ENCODE measurements at places on chromosomes 5 and 9. TPM values are rescaled to one million over a fixed set of nuclear protein-coding genes. Genes with fewer than 3 reads are reported as not detected.
A peak's percentile ranks its signal among the peaks of the same experiment; 100 is the strongest.

Gene LCN12
- 0.58 TPM for total RNA-seq

Gene IFNA2
- total RNA-seq: not detected

- DNase-seq: peak; percentile 79
Measured at GRCh38 chr9:21580636-21581378, 98.7 kb upstream of the IFNE start.

GRCh38 chr5:74186356-74187315 lies 453.9 kb downstream of the ENC1 start:
- no peak for DNase-seq

- DNase-seq: no peak
Measured at GRCh38 chr5:132437604-132438266, 52.8 kb downstream of the IRF1 start.

DNA sequence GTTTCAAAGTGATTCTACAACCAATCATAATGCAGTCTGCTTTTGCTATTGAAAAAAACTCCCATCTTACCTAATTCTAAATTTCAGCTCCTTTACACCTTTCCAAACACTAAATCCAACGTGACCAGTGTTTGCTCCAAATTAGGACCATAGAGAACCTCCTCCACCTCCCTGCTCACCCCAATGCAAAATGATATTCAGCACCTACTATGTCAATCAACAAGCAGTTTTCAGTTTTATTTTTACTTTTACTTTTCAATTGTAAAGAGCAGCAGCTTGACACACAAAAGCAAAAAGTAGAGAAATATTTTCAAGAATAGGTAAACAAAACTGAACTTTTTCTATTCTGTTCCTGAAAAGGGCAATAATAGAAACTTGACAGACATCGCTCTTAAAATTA lies 3.4 kb downstream of the FAM13B start:
- no peak for DNase-seq

DNA sequence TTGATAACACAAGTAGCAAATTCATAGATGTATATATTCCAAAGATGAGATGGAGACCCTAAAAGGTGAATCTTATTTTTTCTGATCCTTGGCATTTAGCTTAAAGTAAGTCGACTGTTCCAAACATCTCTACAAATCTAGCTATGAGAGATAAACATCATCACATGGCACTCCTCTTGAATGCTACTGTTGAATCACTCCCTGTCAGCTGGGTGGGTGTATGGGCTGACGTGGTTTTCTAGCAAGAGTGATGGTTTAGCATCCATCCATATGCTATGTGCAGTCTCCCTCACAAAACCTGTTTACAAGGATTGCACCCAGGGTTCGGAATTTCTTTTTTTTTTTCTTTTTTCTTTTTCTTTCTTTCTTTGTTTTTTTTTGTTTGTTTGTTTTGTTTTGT lies 13.8 kb downstream of the ACO1 start:
- no peak for DNase-seq

- peak; percentile 89 for DNase-seq
Measured at GRCh38 chr9:36765468-36766341, 193.0 kb downstream of the MELK start.

GRCh38 chr5:54217826-54218503 lies 92.4 kb downstream of the ARL15 start:
- DNase-seq: peak; percentile 84

GRCh38 chr5:174837919-174838902 lies 113.8 kb downstream of the MSX2 start:
- DNase-seq: no peak

DNA sequence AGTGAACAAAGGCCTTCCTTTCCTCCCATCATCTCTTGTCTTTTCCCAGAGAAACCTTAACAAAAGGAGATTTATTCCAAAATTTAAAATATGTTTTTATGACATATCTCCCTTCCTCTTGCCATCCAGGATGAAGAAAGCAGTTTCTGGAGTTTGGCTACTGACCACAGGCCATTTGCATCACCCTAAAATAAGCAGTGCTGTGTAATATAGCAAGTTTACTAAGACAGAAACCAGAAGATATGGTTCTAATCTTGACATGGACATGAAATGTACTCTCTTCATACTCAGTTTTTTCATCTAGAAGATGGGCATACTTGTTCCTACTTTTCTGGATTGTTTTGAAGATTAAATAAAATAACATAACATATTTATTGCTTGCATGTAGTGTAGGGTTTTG lies 50.2 kb upstream of the ZFAND5 start:
- DNase-seq: no peak

DNA sequence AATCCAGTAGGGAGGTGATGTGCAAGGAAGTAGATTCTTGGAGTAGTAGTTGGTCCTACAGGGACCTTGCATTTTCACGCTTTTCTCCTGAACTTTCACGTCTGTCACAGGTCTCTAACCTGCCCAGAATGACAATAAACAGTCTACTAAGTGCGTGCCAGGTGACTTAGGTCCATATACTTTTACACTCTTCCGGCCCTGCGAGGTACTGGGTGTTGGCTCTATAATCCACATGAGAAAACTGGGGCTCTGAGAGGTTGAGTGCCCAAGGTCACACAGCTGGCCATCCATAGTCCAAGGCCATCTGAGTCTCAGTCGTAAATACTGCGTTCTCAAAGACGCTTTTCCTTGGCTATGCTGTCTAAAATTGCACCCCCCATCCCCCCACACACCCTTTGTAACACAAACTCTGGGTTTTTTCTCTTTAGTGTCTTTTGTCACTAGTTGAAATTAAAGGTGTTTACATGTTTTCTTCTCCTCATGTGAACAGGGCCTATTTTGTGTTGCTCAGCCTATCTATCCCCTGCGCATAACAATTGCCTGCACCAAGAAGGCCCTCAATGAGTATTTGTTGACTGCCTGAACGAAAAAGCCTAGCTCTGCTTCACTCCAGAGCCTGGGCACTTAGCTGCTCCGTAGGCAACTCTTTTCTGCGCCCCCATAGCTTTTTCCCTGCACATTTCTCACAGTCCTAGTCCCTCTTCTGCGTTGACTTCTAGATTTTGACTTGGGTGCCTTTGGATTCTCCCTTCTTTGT lies 943 bp downstream of the SFXN1 start:
- DNase-seq: peak; percentile 28

GRCh38 chr5:31663519-31663918 lies 24.6 kb downstream of the PDZD2 start:
- no peak for DNase-seq

DNA sequence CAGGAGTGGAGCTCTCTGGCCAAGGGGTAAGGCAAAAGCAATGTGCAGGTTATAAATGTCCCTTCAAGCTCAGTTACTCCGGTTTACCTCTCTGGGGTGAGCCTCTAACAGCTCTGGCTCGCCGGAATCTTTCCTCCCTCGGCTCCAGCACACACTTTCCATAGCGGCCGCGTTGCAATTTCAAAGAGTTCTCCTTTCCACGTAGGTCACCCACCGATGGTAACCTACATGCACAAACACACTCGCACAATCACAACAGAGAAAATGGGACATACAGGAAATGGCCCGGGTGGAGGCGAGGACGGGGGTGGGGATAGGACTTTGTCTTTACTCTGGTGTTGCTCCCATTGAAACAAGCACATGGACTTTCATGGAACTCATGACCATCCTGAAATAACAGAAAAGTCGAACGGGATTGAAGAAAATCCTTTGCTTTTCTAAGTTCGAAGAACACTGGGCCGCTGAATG lies 1.2 kb downstream of the LHFPL2 start:
- DNase-seq: peak; percentile 66

DNA sequence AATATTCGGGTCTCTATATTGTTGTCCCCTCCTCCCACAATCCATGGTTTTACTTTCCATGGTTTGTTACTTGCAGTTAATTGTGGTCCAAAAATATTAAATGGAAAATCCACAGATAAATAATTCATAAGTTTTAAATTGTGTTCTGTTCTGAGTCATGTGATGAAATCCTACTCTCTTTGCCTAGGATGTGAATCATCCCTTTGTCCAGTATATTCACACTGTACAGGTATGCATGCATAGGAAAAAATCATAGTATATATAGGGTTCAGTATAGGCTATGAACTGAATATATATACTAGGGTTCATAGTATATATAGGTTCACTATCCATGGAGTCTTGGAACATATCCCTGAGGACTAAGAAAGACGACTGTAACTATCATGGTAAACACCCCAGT lies 19.6 kb downstream of the INSYN2B start:
- no peak for DNase-seq

DNA sequence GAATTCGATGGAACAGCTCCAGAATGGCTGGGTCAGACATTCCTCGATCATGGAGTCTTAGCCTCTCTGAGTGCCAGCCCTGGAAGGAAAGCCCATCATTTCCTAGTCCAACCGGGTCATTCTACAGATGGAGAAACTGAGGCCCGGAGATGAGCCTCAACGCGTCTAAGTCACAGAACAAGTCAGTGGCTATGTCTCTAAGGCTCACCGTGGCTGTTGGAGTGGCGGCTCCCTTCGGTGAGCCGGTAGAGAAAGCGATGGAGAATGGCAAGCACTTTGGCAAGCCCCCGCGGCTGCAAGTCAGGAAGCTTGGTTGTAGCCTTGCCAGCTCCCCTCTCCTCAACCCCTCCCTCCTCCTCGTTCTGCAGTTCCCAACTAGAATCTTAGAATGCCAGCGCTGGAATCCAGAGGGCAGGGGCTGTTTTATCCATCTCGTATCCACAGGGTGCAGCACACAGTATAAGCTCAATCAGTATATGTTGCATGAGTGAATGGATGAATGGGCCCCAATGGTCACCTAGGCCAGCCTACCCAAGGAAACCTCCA lies 438 bp upstream of the ARSI start:
- DNase-seq: no peak
